ENCODE measurements at places on chromosomes 11 and 22. TPM values are rescaled to one million over a fixed set of nuclear protein-coding genes. Genes with fewer than 3 reads are reported as not detected.

The WNT11 gene
- total RNA-seq: 1.1 TPM

The OR52H1 gene
- total RNA-seq: 0.43 TPM

The DENND5A gene
- total RNA-seq: 238 TPM

The DERL3 gene
- 0.14 TPM for total RNA-seq

The TRIM21 gene
- 14.1 TPM for total RNA-seq

The PAMR1 gene
- 499 TPM for total RNA-seq

The MPPED1 gene
- total RNA-seq: not detected

The C22orf39 gene
- total RNA-seq: 23.1 TPM

The C11orf86 gene
- total RNA-seq: 0.28 TPM

The PCSK7 gene
- 41.4 TPM for total RNA-seq

The HYLS1 gene
- 3.7 TPM for total RNA-seq

The SCGB2A2 gene
- total RNA-seq: not detected

The IFITM10 gene
- total RNA-seq: 0.28 TPM

The SYT8 gene
- total RNA-seq: not detected

The FBXO3 gene
- total RNA-seq: 29.2 TPM

The AGBL2 gene
- 0.83 TPM for total RNA-seq

The LIF gene
- 17.3 TPM for total RNA-seq

The YAP1 gene
- total RNA-seq: 114 TPM

The OR51E2 gene
- not detected for total RNA-seq

The NOX4 gene
- under 0.01 TPM for total RNA-seq

The IPO7 gene
- 116 TPM for total RNA-seq

The TMEM121B gene
- under 0.01 TPM for total RNA-seq

The FOLR1 gene
- total RNA-seq: not detected

The KCTD17 gene
- 26.1 TPM for total RNA-seq

The OR8D4 gene
- total RNA-seq: not detected

The RCOR2 gene
- total RNA-seq: 4.3 TPM

The FJX1 gene
- total RNA-seq: 10.4 TPM

The SIK2 gene
- total RNA-seq: 9.7 TPM

The KCNJ1 gene
- total RNA-seq: not detected

The CARD16 gene
- total RNA-seq: 38.7 TPM

The PLAAT3 gene
- total RNA-seq: 18.5 TPM

The OR2AG2 gene
- under 0.01 TPM for total RNA-seq

The KIAA1671 gene
- total RNA-seq: 0.83 TPM

The SCN4B gene
- total RNA-seq: 0.14 TPM

The OR51I2 gene
- not detected for total RNA-seq

The LTO1 gene
- total RNA-seq: 16.4 TPM

The IMMP1L gene
- 7.2 TPM for total RNA-seq

Data from smooth muscle cell of bladder (primary cell).